ENCODE measurements at places on chromosomes 16 and 17. TPM values are rescaled to one million over a fixed set of nuclear protein-coding genes. Genes with fewer than 3 reads are reported as not detected.

Gene C16orf89
- total RNA-seq: 2.1 TPM

Gene RRAD
- total RNA-seq: 2.5 TPM

Gene NPTX1
- 4.7 TPM for total RNA-seq

Gene TSPAN10
- total RNA-seq: 1.4 TPM

Gene SMIM36
- not detected for total RNA-seq

Gene GPR179
- total RNA-seq: 0.59 TPM

Gene CEMP1
- total RNA-seq: 0.74 TPM

Gene C17orf78
- 1.6 TPM for total RNA-seq

Gene MT1E
- total RNA-seq: 12.5 TPM

Gene CCL16
- total RNA-seq: not detected

Gene SRP68
- 89.6 TPM for total RNA-seq

Gene TRPV3
- total RNA-seq: 3.4 TPM

Gene AMFR
- 65.4 TPM for total RNA-seq

Gene EEF2KMT
- total RNA-seq: 16.5 TPM

Gene CENPT
- 67.6 TPM for total RNA-seq

Gene NOG
- 13.7 TPM for total RNA-seq

Gene HP
- total RNA-seq: not detected

Gene BCL6B
- not detected for total RNA-seq

Gene PRCD
- 0.33 TPM for total RNA-seq

Gene NPIPB13
- 15.3 TPM for total RNA-seq

Gene TBC1D3K
- not detected for total RNA-seq

Gene GRAP
- 0.22 TPM for total RNA-seq

Gene PRSS21
- not detected for total RNA-seq

Gene RNF166
- total RNA-seq: 20.1 TPM

Gene CAMKK1
- 2.7 TPM for total RNA-seq

Gene RAB26
- 9.9 TPM for total RNA-seq

Gene CTRB1
- total RNA-seq: not detected

Gene NPIPA3
- not detected for total RNA-seq

Gene ACSM2B
- 2.4 TPM for total RNA-seq

Gene NHLRC4
- 0.52 TPM for total RNA-seq

Gene RAD51D
- total RNA-seq: 8.3 TPM

Gene PPL
- 142 TPM for total RNA-seq

Gene KRTAP4-5
- not detected for total RNA-seq

Gene PMFBP1
- 2.6 TPM for total RNA-seq

Gene PRAC1
- total RNA-seq: 0.88 TPM

Gene CCL1
- total RNA-seq: not detected
